ENCODE measurements at places on chromosomes 2 and 18.

DNA sequence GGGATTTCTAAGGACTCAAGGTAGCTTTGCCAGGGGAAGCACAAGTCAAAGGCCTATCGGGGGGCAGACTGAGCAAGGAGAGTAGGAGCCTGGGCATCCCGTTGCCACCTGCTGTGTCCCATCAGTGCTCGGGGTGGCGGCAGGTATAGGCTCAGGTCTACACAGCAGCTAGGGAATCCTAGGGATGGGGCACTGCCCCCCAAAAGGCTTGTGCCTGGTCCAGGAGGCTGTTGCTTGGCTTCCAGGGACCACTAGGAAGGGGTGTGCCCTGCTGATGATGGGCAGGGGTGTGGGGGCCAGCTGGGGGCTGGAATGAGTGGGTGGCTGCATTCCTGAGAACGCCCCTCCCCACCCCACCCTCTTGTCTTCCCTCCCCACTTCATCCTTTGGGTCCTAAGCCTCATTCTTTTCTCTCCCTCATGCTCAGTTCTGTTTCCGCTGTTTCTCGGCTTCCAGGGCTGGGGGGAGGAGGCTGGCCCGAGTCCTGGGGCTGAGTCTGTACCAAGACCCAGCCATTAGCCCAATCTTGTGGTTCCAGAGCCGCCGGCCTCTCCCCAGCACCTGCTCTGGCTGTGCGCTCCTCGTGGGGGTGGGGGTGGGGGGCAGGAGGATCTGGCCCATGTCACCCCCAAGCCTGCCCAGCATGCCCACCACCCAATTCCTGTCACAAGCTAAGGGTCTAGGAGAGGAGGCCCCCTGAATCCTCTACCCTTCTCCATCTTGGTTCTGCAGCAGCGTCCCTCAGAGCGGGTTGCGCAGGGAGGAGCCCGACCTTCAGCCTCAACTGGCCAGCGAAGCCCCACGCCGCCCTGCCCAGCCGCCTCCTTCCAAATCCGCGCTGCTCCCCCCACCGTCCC, 12.8 kb downstream of the SPEG start:
- DNase-seq, result no peak

DNA sequence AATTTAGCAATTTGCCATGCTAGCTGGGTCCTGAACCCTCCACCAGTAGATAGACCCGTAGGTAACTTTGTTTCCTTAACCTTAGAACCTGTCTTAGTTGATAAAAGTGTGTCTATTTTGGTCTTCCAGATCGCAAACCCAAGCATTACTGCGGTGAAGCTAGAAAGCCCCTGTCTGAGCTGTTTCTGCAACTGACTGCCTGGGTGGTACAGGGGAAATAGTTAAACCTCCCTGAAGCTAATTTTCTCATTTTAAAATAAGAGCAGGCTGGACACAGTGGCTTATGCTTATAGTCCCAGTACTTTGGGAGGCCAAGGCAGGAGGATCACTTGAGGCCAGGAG, 101.7 kb upstream of the MSH2 start:
- no peak for DNase-seq

GRCh38 chr2:64251497-64252250, 107.5 kb upstream of the PELI1 start:
- DNase-seq, result no peak

DNA sequence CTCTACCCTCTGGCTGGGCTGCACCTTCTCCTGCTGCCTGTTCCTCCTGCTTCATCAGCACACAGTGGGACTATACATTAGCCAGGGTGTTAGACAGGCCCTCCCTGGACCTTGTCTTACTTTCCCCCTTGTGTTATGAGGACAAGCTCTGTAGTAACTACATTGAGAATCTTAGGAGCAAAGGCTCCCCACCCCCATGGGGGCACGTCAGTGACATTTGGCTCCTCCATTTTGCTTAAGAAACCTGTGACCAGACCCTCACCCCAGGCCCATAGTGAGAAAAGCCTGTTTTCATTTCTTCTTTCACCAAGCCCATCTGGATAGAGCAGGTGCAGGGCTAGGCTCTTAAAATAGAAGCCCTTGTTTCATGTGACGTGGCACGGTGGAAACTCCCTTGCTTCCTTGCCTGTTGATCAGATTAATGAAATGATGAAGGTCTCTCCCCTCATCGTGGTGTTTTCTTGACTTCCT, 146.7 kb downstream of the RPIA start:
- no peak for DNase-seq

All from activated naive CD4-positive, alpha-beta T cell treated with anti-CD3 and anti-CD28 coated beads, Interleukin-2, amount 50 U/mL, for 16 hours (primary cell).